ENCODE measurements at places on chromosomes 1 and 21.

DNA sequence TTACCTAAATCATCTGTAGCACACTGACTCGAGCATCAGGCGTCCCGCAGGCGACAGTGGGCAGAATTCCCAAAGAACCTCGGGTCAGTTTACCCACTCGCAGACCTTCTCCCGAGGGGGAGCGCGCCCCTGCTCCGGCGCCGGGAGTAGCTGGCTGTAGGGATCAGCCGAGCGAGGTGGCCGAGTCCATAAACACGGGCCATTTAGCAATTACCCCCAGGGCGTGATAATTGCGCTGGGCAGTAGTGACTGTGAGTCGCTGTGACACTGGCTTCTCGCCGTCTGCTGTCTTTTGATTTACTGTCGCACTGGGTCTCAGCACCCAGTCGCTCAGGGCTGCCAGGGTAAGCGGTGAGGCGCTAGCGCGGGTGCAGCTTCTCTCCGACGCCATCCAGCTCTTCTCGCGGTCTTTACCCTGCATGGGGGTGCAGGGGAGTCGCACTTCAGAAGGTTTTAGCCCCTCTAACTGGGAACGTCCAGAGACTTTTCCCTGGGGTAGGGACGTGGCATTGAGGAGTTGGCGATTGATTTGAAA is 16.2 kb downstream of the HLX start:
- no peak for DNase-seq

GRCh38 chr1:201539561-201540431 is 869 bp downstream of the NAV1 start:
- DNase-seq, result no peak

DNA sequence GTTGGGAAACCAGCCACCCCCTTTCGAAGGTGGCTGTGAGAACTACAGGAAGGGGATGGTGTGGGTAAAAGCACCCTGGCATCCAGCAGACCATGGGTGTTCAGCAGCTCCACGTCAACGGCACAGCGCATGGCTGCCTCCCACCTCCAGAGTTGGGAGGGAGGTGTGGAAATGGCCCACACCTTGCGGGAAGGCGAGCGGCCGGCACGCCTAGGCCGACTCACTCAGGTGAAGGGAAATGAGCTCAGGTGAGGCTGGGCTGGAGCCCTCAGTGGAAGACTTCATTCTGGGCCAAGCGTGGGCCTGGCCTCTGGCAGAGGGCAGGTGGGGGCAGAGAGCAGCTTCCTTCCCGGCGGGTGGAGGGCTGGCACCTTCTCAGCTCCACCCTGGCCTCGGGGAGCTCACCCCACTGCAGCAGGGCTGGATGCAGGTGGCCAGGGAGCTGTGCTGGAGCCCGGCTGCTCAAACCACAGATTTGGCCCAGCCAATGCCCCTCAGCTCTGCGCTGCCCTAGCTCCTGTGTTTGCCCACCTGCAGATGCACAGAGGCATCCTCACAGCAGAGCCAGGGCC is 24.8 kb upstream of the ALDH4A1 start:
- no peak for DNase-seq

DNA sequence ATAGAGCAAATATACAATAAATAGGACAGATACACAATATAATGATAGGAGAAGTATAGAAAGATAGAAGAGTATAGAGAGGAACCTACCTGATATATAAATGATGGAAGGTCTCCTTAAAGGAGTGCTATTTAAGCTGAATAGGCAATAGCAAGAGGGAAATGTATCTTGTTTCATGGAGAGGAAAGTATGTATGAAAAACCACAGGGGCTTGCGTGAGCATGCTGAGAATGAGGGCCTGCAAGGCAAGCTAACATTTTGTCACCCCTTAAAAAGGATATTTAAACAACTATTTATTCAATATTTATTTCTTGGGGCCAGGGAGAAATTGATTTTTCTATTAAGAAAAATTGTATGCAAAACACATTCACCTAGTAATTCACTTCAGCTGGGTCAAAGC is 150.9 kb upstream of the ZRANB2 start:
- DNase-seq, result no peak
